Stimulated activated CD8-positive, alpha-beta memory T cell treated with anti-CD3 and anti-CD28 coated beads, Interleukin-4, amount 100 ng/mL, for 1 hour (primary cell): ENCODE measurements at places on chromosomes 5 and 9.

GRCh38 chr5:77222722-77223121, 12.2 kb downstream of the PDE8B start:
- no peak for DNase-seq

GRCh38 chr5:96133341-96134079, 171.9 kb upstream of the ELL2 start:
- DNase-seq, result no peak

DNA sequence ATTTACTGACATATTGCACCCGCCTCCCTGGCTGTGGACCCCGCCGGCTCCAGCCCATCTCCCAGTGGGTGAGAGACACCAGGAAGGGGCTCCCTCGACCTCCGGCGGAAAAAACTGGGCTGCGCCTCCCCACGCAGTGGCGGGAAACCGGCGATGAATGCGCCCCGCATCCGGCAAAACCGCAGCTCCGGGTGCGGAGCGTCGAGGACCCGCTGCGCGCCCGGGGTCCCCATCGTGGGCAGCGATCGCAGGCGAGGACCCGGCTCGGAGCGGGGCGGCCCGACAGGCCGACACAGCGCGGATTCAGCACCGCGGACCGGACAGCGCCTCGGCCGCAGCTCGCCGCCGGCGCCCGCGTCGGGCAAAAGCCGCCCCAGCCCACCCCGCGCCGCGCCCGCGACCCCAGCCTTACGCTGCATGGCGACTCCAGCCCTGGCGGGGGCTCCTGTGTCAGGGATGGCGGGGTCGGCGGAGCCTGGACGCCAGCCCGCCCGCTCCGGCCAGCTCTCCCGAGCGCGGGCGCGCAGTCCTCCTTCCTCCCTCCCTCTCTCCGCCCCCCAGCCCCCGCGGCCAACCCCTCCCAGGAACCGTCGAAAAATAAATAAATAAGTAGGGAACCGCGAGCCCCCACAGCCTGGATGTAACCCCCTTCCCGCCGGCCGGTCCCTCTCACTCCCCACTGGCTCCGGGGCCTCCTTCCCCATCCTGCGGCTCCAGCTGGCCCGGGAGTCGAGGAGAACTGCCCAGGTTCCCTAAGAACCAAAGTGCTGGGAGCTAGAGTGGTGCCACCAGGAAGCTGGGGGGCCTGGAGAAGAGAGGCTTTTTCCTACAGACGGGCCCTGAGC, 3.1 kb downstream of the LHX3 start:
- DNase-seq, result no peak

DNA sequence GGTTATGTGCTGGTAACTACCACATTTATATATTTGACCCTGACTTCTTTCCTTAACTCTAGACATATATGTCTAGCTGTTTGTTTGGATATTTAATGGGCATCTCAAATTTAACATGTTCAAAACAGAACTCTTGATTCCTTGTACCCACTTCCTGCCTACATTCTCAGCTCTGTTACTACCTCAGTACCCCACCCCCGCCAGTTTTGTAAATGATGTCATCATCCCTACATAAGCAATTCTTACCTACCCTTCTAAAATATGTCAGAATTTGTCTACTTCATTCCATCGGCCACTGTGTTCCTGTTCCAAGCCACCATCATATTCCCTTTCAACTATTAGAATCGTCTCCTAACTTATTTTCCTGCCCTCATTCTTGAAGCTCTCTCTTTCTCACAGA, 4.8 kb downstream of the RAD50 start:
- DNase-seq, result no peak
